ENCODE measurements at places on chromosomes 7 and 10. TPM values are rescaled to one million over a fixed set of nuclear protein-coding genes. Genes with fewer than 3 reads are reported as not detected.
A peak's percentile ranks its signal among the peaks of the same experiment; 100 is the strongest.

GRCh38 chr10:86164174-86164774, 202.3 kb downstream of the GRID1 start:
- DNase-seq = no peak

GRCh38 chr7:1846331-1847065, 176.4 kb downstream of the ELFN1 start:
- no peak for DNase-seq

DNA sequence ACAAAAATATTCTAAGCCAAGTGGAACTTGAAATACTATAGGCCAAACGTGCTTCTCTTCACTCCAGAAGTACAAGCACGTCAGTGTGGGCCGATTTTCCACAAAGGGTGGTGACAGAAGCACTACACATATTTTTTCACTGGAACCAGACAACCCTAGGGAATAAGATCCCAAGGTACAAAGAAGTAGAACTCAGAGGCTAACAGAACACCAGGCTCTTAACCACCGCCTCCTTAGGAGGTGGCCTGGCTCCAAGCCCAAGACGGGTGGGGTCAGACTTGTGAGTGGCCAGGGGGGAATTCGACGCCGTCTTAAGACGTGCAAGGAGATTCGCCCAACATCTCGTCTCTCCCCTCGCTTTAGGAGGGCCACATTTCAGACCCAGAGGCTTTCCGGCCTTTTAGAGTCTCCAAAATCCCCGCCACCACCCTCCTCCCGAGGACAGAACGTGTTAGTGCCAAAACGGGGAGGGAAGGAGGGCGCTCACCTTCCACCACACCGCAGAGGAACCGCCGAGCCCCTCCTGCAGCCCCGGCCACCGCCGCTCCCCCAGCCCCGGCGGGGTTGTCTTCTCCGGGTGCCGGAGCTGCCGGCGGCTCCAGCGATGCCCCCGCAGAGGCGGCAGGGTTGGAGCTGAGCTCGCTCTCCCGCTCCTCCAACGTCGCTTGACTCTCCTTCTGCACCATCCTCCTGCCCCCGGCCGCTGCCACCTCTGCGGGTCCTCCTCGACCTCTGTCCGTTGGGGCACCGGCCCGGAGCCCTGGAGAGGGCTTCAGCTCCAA, 716 bp downstream of the OGA start:
- DNase-seq = peak; percentile 87

DNA sequence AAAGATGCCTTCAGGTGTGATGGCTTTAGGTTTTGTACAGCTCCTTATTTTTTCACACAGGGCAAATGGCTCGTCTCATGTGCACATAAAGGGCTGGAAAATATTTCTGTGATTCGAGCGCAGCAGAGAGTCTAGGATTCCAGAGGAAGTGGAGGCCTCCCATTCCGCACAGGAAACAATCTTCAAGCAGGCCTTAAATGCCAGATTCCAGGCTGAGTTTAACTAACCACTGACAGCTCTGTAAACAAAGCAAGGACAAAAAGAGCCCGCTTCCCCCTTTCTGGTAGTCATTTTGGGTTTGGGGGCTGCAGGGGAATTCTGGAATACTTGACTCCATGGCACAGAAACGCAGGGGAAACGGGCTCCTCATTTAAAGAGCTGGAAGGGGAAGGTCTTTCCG, 87.2 kb downstream of the CALD1 start:
- no peak for DNase-seq

- DNase-seq = peak; percentile 42
Measured at GRCh38 chr10:34049469-34049868, 715.0 kb upstream of the NRP1 start.

DNA sequence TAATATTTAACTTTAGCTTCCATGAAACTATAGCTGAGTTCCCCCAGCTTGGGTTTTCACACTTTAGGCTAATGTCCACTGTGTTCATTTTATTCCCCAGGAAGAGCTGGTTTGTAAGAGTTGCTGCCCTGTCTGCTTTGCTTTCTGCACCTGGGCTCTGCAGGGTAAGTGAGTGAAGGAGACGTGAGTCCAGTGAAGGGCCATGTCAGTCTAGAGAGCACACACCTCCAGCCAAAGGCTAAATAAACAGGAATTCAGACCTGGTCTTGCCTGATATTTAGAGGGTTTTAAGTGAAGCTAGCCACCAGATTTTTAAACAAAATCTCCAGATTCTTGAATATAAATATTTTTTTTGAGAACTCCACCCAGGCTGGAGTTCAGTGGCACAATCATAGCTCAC, 24.5 kb upstream of the FZD1 start:
- no peak for DNase-seq

DNA sequence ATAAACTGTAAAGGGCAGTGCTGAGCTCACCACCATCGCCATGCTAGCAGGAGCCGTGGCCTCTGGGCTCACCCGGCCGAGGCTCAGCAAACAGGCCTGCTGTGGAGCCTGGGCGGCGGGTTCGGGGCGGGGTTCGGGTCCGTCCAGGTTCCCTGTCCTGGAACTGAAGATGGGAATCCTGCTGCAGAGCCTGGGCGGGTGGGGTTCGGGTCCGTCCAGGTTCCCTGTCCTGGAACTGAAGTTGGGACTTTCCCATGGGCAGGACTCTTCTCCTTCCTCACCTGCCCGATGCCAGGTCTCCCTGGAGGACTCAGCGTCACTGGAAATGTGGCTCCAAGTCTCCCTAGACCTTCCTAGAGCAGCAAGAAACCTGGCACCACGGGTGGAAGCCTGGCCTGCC, 36.6 kb downstream of the EN2 start:
- DNase-seq = no peak

DNA sequence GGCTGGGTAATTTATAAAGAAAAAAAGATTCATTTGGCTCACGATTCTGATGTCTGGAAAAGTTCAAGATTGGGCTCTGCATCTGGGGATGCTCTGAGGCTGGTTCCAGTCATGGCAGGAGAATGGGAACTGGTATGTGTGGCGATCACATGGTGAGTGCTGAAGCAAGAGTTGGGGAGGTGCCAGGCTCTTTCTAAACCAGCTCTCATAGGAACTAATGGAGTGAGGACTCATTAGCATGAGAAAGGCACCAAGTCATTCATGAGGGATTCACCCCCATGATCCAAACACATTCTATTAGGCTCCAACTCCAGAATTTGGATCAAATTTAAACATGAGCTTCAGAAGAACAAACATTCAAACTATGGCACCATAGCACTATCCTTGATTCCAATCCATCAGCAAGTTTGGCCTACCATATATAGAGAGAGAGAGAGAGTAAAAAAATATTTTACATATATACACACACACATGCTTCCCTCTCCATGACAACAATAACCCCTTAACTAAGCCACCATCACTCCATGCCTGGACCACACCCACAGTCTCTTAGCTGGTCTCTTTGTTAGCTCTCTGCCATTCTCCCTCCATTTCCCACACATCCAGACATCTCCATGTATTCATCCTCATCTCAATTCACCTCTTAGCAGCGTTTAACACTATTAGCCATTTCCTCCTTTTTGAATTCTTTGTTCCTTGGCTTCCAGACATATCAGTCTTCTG, 57.9 kb downstream of the NPY start:
- no peak for DNase-seq

DNA sequence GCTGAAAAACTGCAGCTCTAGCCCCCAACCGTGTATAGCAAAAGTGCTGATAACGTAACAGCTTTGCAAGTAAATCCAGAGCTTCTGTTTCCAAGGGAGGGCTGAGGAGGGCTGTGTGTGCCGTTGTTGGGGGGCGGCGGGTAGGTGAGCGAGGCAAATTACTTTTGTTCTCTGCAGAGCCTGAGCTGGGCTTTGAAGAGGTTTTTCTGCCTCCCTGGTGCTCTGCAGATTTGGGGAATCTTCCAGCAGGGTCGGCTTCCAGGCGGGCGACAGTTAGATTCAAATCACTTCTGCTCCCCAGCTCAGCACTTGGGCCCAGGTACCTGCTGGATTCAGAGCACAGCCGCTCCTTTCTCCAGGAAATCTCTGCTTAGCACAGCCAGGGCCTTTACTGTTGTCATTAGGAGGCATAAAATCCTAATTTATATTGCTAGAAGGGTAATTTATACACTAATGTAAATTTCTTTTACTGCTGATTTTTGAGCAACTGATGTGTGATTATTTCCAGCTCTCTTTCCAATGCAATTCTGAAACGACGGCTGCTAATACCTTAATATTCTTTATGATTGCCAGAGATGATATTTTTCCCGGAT, 442.4 kb downstream of the TYW1 start:
- no peak for DNase-seq

- DNase-seq = peak; percentile 23
Measured at GRCh38 chr10:86289577-86289868, 77.1 kb downstream of the GRID1 start.

FAM25G gene
- total RNA-seq = not detected

GRID1 gene
- 0.37 TPM for total RNA-seq

All from right atrium auricular region (tissue), 2 donors.